ENCODE measurements at places on chromosomes 12 and 14. TPM values are rescaled to one million over a fixed set of nuclear protein-coding genes. Genes with fewer than 3 reads are reported as not detected.
A peak's percentile ranks its signal among the peaks of the same experiment; 100 is the strongest.

GRCh38 chr14:65772466-65772865, 359.9 kb downstream of the FUT8 start:
- H3K36me3 ChIP-seq = no peaks in the 10 kb centered on the region
- H3K27ac ChIP-seq = no peak overlapping the region
- H3K27me3 ChIP-seq = peaks cover 7% of the 10 kb centered on the region
- H3K4me1 ChIP-seq = peaks cover 3% of the 10 kb centered on the region
- no peak overlapping the region for H3K4me3 ChIP-seq

DNA sequence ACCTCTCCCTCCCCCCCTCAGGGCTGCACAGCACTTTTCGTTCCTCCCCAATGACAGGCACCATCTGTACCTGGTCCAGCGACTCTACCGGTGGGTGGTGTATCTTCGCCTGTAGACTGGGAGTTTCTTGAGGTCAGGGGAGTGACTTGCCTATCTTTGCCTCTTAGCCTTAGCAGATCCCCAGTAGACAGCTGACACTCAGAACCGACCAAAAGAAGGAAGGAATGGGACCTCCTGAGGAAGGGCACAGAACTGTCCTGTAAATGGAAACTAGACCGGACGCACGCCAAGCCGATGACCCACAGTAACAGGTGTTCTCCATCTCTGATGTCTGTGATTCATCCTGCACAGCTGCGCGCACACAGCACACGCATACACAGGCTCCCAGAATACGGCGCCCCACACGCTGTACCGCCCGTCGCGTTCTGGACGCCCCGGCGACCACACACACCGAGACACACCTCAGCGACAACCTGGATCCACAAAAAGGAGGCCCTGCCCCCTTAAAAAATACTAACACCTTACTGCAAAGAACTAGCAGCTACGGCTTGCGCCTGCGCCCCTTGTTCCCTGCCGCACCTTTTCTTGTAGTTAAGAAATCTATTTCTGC, 673 bp upstream of the TTC9 start:
- H3K36me3 ChIP-seq = no peaks in the 10 kb centered on the region
- H3K4me1 ChIP-seq = no peaks in the 10 kb centered on the region
- no peak overlapping the region for H3K27ac ChIP-seq
- DNase-seq = peak; percentile 43
- H3K27me3 ChIP-seq = peaks cover 75% of the 10 kb centered on the region

DNA sequence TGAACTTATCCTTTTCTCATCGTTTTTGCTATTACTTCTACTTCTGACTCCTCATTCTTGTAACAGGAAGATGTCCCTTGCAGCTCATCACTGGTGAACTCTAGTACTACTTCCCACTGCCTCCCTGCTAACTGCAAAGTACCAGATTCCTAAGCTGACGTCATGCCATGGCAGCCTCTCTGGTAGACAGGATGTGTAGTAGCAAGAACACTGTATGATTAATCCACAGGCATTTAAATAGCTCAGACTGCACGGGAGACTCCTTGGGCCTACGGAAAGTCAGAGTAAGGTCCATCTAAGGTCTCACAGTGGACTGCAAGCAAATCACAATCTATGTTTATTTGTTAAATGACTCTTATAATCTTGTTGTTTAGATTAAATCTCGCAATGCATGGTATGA, 43.5 kb downstream of the DNAI7 start:
- no peaks in the 10 kb centered on the region for H3K27me3 ChIP-seq
- peaks cover 10% of the 10 kb centered on the region for H3K4me1 ChIP-seq
- H3K27ac ChIP-seq = peak overlapping the region; percentile 68
- DNase-seq = peak; percentile 96

GRCh38 chr12:122486805-122487426, 13.8 kb downstream of the ZCCHC8 start:
- no peak overlapping the region for H3K4me3 ChIP-seq
- H3K27ac ChIP-seq = no peak overlapping the region
- H3K36me3 ChIP-seq = peaks cover 71% of the 10 kb centered on the region

DNA sequence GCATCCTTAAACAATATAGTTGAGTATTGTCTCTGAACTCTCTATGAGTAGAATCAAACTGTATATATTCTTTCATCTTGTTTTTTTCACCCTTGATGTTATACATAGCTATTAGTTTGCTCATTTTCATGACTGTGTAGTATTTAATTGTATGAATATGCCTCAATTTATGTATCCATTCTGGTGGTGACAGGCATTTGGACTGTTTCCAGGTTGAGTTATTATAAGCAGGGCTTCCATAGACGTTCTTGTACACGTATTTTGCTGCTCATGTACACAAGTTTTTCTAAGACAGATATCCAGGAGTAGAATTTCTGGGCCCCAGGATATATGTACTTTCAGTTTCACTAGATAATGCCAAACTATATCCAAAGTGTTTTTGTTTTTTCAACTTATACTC, 211.4 kb downstream of the NTF3 start:
- no peaks in the 10 kb centered on the region for H3K4me1 ChIP-seq
- no peak overlapping the region for H3K27ac ChIP-seq
- H3K36me3 ChIP-seq = no peaks in the 10 kb centered on the region
- no peak overlapping the region for H3K4me3 ChIP-seq
- DNase-seq = no peak

- H3K4me3 ChIP-seq = no peak overlapping the region
- H3K4me1 ChIP-seq = no peaks in the 10 kb centered on the region
- no peak overlapping the region for H3K27ac ChIP-seq
- H3K36me3 ChIP-seq = no peaks in the 10 kb centered on the region
- no peak for DNase-seq
Measured at GRCh38 chr14:86672080-86672479, 1142.1 kb downstream of the FLRT2 start.

DNA sequence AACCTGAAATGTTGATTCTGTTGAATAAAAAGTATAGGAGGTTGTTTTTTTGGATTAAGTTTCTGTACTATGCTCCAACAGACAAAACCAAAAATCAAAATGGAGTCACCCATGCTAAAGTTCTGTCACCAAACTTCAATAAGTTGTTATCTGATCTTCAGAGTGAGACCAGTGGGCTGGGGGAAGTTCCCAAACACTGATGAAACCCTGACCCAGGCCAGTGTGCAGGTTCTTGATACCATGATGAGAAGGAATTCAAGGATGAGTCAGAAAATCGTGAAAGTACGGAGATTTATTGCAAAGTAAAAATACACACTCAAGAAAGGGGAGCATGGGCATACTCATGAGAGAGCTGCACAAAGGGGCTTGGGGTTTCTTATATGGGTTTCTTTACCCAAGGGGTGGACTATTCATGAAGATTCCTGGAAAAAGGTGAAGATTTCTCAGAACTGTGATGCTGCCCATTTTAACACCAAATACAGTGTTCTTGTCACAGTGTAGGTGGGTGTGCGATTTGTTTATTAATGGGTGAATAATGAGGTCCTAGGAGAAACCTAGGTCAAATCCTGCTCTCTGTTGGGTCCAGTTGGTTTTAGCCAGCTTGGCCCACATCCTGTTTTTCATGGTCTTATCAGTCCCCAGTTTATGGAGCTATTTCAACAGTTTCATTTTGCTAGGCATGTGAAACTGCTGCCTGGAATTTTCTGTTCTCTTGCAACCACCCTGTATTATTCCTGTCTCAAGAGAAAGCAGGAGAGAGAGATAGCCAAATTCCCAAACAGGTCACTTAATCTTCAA, 27.5 kb upstream of the DENND5B start:
- H3K27me3 ChIP-seq = no peaks in the 10 kb centered on the region
- no peak for DNase-seq
- H3K36me3 ChIP-seq = no peaks in the 10 kb centered on the region
- no peak overlapping the region for H3K4me3 ChIP-seq

DNA sequence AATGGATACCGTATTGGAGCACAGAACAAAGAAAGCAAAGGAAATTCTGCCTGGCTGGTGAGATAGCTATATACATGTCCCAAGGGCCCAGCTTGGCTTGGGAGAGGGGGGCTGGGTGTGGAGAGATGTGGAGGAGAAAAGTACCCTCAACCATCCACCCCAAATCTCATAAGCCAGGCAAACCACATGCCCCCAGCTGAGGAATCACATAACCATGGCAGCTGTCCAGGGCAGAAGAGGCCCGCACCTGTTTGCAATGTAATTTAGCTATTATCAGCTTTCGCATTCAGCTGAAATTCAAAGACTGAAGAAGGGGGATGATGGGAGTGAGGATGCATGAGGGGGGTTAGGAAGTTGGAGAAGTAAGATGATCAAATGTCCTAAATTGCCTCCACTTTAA, 196.1 kb downstream of the TBX5 start:
- no peak overlapping the region for H3K27ac ChIP-seq
- no peaks in the 10 kb centered on the region for H3K4me1 ChIP-seq
- no peaks in the 10 kb centered on the region for H3K36me3 ChIP-seq

- peaks cover 21% of the 10 kb centered on the region for H3K4me1 ChIP-seq
- no peaks in the 10 kb centered on the region for H3K36me3 ChIP-seq
- peak overlapping the region; percentile 96 for H3K27ac ChIP-seq
- H3K27me3 ChIP-seq = no peaks in the 10 kb centered on the region
Measured at GRCh38 chr14:58245562-58245961, 919 bp downstream of the PSMA3 start.

DNA sequence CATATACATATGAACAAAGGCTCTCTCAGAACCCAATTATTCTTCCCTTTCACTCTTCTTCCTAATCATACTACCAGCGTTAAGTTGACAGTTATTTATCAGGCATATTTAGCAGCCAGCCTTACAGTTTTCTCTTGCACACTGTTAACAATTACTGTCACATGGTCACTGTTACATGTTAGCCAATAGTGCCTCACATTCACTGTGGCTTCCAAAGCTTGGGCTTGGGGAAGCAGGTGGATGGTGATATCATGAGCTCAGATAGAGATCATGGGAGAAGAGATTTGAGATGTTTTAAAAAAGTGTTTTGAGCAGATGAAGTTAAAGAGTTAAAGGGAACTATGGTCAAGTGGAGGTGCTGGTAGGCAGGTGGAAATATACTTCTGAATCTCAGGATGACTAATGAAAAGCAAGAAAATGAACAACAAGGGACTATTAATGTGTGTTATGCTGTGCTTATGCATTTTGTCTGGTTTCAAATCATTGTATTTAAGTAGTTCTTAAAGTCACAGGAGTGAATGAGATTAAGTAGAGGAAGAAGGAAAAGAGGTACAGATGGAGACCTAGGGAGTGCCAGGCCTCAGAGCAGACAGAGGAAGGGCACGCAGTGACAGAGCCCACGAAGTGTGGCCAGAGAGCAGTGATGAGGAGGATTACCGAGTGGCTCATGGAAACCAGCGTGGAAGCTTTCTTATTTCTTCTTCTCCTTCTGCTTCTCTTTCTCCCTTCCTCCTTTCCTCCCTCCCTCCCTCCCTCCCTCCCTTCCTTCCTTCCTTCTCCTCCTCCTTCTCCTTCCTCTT, 39.6 kb downstream of the BICD1 start:
- no peaks in the 10 kb centered on the region for H3K27me3 ChIP-seq
- H3K4me3 ChIP-seq = no peak overlapping the region
- no peak for DNase-seq
- H3K4me1 ChIP-seq = peaks cover 8% of the 10 kb centered on the region

DNA sequence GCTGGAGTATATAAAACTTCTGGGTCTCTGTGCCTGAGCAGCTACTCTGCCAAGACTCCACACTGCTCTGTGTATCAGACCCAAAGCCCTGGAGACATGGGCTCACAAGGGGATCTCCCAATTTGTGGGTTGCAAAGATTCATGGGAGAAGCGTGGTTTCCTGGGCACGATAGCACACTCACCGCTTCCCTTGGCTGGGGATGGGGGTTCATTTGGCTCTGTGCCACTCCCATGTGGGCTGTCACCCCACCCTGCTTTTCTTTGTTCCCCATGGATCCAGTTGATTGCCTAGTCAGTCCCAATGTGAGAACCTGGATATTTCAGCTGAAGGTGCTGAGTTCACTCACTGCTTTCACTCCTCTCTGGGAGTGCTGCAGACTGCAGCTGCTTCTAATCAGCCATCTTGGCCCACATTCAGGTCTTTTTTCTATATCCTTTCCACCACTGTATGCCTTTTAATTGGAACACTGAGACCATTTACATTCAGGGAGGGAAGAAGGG, 40.0 kb upstream of the PCNX4 start:
- no peaks in the 10 kb centered on the region for H3K36me3 ChIP-seq
- H3K27me3 ChIP-seq = no peaks in the 10 kb centered on the region
- DNase-seq = peak; percentile 54
- no peaks in the 10 kb centered on the region for H3K4me1 ChIP-seq
- no peak overlapping the region for H3K27ac ChIP-seq
- H3K4me3 ChIP-seq = no peak overlapping the region

GRCh38 chr12:54725233-54725843, 77.2 kb upstream of the DCD start:
- H3K27ac ChIP-seq = no peak overlapping the region
- peak; percentile 54 for DNase-seq
- no peaks in the 10 kb centered on the region for H3K36me3 ChIP-seq
- no peak overlapping the region for H3K4me3 ChIP-seq

DNA sequence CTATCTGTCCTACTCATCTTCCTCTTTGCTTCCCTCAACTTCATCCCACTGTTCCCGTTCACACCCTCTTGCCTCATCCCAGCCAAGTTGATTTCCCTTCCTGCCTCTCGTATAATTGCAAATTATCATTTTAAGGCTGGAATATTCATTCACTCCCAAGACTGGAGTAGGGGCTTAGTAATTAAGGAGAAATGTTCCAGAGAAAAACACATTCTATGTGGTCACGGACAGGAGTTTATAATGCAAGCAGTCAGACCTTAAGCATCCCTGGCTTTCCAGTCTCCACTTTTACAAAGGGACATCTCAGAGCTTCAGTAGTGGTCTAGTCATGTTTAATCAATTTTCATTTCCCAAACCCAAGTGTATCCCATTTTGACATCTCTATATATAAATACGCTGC, 54.9 kb downstream of the TMEM132D start:
- H3K36me3 ChIP-seq = no peaks in the 10 kb centered on the region
- H3K27ac ChIP-seq = no peak overlapping the region
- H3K4me1 ChIP-seq = no peaks in the 10 kb centered on the region

DNA sequence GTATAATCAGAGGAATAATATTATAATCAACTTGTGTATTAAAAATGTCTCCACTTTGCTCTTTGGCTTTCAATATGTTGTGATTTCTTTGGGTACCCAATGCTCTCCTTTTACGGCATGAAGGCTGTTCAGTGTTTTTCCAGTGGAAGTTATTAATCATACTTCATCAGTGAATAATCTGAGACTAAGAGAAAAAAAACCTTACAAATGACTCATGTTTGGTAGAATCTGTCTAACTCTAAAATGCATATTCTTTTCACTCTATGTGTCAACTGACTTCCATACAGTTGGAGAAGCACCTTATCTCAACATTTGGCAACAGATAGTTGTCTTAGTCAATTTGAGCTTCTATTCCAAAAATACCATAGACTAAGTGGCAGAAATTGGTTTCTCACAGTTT, 82.2 kb downstream of the PTPRO start:
- H3K36me3 ChIP-seq = no peaks in the 10 kb centered on the region
- no peaks in the 10 kb centered on the region for H3K27me3 ChIP-seq
- DNase-seq = peak; percentile 50

Gene LRRK2
- total RNA-seq = 7.0 TPM

Gene CIROP
- total RNA-seq = not detected

Gene PLEKHG7
- not detected for total RNA-seq

Gene PAX9
- total RNA-seq = not detected

Gene LRP1-AS
- not detected for total RNA-seq

Data from GM23248 (cell line).